ENCODE measurements at places on chromosomes 5 and 9.

GRCh38 chr5:8919096-8919495 lies 626.8 kb downstream of the SEMA5A start:
- no peak for DNase-seq

- DNase-seq: no peak
Measured at GRCh38 chr9:84742261-84742660, 72.7 kb downstream of the NTRK2 start.

- peak; percentile 73 for DNase-seq
Measured at GRCh38 chr9:114499528-114499927, 5.7 kb downstream of the WHRN start.

GRCh38 chr5:158737536-158738027 lies 362.1 kb downstream of the EBF1 start:
- no peak for DNase-seq

DNA sequence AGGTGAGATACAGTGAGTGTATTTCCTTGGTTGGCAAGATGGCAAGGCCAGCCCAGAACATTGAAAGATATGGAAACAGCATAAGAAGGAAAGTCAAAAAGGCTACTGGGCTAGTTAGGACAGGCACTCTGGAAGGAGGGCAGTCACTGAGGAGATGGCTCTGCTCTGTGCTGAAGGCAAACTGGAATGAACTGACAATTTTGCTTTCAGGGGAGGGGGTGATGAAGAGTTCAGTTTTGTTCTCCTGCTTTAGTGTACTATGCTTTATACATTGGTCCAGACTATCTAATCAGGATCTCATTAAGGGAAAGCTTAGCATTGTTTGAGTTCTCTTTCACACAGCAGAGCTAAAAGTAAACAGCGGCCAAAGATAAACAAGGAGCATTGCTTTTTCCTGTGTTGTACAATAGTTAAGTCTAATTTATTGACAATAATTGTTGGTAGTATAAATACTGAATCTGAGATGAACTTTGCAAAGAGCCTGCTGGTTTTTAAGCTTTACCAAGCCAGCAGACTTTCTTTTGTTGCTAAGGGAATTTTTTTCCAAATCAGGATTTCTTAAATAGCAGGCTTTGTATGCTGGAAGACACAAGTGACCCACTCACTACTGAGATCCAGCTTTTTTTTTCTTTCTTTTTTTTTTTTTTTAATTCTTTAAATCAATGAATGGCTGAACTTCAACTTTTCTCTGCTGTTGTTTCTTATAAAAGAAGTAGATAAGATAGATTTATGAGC lies 355.5 kb downstream of the ARRDC3 start:
- DNase-seq: no peak

GRCh38 chr5:176723440-176723839 lies 76.2 kb downstream of the TSPAN17 start:
- no peak for DNase-seq

DNA sequence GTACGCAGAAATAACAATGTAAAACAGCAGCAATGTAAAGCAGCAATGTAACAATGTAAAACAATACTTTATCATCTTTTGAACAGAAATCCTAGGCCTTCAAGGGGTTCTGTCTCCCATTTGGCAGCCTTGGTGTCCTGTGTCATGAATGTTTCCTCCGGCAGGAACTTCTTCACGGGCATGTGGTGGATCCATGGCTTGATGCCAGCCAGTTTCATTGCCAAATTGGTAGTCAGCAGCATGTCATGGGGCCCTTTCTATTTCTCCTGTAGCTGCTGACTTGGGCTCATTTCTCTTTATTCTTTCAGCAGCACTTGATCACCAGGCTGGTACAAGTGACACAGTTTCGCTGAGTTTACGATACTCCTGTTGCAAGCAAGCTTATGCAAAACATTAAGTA lies 275.3 kb downstream of the HTR1A start:
- no peak for DNase-seq

DNA sequence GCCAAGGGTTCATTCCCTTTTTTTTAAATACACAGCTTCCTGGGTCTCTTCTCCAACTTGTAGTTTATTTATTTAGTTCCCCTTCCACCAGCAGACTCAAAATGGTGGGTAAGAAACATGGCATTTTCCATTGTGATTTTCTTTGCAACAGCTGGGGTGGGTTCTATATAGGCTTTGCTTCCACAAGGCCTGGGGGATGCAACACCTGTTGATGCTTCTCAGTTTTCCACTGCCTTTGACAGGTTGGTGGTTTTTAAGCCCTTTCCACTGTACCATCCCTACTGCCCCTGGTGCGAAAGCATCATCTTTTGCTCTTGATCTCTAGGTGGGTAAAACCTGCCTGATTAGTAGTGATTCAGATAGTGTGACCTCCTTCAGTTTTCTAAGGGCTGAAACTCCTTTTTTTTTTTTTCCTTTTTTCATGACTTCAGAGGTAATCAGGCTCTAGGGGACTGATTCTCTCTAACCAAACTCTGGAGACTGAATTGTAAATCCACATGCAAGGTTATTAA lies 8.5 kb downstream of the KDM3B start:
- DNase-seq: no peak
